ENCODE measurements at places on chromosomes 1 and 21.

DNA sequence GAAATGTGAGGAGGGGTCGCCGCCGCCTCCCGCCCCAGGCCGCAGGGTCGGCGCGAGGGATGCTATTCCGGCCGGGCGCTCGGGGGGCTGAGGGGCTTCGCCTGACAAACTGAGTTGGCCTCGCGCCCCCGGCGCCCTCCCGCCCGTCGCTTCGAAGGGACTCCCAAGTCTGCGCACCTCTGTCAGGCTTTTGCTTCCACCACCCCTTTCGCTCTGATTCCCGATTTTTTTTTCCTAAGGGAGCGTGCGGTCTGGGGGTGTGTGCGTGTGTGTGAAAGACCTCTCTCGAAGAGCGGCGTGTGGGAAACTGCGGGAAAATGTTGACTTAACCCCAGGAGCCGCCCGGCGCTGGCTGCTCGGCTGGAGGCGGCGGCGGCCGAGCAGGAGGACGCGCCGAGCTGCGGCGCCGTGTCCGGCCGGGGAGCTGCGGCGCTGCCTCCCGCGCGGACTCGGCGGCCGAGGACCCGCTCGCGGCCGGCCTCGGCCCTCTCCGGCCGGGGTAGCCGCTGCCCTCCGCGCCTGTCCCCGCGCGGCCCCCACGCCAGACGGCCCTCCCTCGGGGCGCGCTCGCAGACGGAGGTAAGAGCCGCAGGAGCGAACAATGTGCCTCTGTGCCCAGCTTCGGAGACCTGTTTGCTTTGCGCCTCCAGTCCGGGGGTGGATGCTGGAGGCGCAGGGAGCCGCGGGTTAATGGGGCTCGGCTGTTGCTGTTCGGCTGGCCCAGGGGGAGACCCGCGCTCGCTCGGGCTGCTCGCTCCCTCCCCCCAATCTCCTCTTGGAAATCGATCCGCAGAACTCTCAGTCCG, 1.1 kb downstream of the ADGRL2 start:
- no peak for DNase-seq

GRCh38 chr1:24558455-24558854, 2.6 kb downstream of the NCMAP start:
- DNase-seq = no peak

- no peak for DNase-seq
Measured at GRCh38 chr1:239184561-239185244, 201.7 kb upstream of the CHRM3 start.

DNA sequence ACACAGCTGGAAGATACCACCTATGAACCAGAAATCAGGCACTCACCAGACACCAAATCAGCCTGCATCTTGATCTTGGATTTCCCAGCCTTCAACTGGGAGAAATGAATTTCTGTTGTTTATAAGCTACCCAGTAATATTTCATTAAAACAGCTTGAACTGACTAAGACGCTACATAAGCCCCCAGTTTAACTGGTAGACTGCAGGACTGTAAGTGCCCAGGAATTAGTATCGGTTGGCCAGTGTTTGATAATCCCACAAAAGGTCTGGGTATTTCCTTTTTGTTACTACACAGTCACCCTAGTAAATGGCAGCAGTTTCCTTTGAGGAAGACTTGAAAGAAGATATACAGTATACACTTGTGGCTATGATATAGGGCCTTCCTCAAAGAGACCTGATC, 7.3 kb upstream of the SLC35D1 start:
- no peak for DNase-seq

DNA sequence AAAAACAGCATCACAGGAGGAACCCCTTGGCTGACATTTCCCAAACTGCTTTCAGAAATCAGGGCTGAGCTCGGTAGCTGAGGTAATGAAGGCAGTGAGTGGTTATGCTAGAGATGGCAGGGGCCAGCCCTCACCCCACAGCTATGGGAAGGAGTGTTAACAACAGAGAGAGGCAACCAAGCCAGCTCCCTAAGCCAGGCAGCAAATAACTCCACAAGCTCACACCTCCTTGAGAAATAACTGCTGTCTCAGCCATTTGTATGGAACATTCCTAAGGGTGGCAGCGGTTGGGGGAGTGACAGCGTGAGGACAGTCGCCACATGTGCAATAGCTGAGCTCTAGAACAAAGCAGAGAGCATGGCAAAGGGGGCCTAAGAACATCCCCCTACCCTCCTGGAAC, 42.6 kb downstream of the LMX1A start:
- no peak for DNase-seq

DNA sequence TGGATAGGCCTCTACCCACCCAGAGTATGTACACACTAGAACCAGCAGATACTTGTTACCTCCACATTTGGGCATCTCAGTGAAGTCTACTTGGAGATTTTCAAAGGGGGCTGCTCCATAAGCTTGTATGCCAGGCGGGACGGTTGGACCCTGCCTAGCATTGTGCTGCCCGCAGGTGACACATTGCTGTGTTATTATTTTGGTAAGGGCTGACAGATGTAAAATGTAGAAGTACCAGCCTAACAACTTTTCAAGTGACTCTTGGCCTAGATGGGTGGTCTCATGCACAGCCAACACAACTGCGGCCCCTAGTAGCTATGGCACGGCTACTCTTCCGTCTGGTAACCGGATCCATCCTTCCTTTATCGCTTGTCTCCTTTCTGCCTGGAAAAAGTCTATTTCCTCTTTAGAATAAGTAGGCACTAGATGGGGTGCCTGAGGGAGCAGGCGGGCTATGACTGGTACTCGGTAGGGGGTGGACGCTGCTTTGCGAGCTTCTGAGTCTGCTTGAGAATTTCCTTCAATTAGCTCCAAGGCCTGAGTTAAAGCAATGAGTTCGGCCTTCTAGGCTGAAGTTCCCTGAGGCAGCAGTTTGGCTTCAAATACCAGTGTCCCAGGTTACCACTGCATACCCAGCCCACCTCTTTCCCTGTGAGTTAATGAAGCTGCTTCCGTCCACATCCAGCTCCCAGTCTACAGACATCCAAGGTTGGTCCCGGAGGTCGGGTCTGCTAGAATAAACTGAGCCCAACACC, 405.3 kb downstream of the TGFB2 start:
- no peak for DNase-seq

DNA sequence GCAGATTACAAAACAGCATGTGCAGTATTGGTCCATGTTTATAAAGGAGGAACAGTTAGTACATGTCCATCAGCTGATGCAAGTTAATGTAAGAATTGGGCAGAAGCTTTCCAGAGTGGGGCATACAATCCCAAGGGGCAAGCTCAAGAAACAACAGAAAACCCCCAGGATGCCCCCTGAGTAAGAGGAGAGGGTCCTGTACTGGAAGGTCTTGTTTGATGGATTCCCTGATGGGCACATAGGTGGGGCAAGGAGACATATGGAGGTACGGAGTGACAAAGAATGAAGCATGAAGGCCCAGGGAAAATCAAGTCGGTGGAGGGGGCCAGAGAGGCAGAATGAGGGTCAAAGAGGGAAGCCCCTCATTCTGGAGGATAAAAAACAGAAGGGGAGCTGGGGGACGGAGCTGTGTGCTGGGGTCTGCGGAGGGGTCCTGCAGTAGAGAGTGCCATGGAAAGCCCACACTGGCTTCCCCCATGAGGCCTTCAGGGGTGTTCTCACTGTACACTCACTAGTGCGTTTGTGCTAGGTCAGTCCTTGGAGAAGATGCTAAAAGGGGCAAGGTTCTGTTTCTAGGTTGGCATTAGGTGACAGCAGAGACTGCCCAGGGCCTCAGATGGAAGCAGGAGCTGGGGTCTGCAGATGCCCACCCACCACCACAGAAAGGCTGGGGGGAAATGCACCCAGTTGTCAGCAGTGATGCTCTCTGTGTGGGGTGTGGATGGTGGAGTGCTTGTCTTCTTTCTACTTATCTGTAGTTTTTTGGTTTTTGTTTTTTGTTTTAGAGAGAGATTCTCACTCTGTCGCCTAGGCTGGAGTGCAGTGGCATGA, 12.5 kb upstream of the MATN1 start:
- no peak for DNase-seq

- no peak for DNase-seq
Measured at GRCh38 chr1:67855961-67856360, 22.7 kb upstream of the GNG12 start.

DNA sequence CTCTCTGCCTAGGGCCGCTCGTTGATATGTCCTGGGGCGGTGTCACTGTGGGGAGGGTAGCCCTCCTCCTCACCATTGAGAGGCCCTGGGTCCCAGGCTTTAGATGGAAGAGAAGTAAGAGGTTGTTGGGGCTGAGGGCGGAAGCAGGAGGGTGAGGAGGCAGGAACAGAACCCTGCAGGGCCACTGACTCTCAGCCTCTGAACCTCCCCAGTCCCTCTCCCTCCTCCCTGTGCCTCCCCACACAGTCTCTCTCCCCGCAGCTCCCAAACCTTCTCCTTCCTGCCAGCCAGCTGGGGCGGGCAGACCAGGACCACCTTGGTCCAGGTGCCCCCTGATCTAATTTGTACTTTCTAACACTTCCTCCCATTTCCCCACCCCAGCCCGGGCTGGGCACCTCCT, 14.3 kb upstream of the FAM131C start:
- DNase-seq = no peak

GRCh38 chr1:193694741-193695140, 508.3 kb upstream of the B3GALT2 start:
- DNase-seq = no peak

DNA sequence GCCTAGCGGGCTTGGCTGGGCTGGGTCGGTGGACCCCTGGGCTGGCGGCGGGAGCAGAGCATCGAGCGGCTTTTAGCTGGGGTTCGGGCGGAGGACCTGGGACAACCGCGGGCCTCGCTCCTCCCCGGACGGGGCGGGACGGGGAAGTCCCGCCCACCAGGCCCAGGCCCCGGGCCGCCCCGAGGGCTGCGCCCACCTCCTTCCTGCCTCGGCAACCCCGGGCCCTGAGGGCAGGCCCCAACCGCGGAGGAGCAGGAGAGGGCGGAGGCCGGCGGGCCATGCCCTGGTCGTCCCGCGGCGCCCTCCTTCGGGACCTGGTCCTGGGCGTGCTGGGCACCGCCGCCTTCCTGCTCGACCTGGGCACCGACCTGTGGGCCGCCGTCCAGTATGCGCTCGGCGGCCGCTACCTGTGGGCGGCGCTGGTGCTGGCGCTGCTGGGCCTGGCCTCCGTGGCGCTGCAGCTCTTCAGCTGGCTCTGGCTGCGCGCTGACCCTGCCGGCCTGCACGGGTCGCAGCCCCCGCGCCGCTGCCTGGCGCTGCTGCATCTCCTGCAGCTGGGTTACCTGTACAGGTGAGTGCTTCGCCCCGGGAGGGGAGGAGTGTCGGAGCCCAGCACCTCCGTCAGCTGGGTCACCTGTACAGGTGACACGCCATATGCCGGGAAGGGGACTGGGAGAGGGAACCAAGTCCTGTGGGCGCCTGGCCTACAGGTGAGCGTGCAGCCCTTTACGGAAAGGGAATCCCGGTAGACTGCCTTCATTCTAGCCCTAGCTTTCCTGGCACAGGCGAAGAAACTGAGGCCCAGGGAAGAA, at the start of gene XKR8:
TSS of gene XKR8 (plus strand) at position 182 of the 812 bp plus-strand sequence. CDS start at position 279, 97 bp downstream.
- peak; percentile 80 for DNase-seq

DNA sequence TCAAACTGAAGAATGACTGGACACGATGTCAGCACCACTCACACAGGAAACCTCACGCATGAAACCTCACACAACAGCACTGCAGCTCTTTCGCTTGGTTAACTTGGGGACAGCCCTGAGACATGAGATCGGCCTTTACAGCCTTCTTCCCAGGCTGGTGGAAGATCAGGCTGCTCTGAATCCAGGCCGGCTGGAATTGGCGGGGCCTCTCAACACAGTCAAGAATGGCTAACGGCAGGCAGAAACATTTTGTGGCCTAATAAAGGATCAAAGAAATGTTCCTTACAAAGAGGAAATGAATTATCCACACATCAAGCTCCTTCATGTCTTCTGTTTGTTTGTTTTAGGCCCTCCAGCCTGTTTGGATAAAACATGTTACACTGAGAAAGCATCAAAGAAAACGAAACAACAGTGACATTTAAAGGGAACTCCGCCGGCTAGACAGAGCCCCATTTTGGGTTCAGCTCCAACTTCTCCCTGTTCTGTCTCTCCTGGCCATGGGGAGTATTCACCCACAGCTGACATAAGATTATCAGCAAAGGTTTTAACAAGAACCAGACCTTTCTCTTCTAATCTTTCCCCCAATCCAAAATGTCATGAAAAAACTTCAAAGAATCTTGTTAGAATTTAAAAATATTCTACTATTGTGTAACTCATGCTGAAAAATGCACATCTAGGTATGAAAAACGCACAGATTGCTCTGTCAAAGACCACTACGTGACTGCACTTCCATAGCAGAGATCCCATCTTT, 131.2 kb downstream of the SLC45A1 start:
- no peak for DNase-seq

GRCh38 chr1:115830963-115831362, 10.0 kb downstream of the NHLH2 start:
- no peak for DNase-seq

- DNase-seq = no peak
Measured at GRCh38 chr1:207807326-207807689, 55.5 kb downstream of the CD46 start.

DNA sequence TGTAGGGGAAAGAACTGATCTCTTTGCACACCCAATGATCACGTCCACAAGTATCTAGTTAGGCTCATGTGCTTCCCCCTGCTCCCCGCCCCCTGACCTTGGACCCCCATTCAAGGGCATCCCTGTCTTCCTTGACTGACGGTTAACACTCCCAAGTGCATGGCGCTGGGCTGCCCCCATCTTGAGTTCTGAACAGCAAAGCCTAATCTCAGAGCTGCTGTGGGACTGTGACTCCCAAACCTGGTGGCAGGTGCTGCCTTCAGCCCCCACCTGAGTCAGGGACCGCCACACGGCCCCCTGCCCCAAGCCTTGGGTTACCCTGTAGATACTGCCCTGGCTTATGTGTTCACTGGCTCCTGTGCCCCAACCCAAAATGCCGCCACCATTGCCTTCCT, 925 bp downstream of the TNNI1 start:
- no peak for DNase-seq

All from T-helper 2 cell treated with Interferon-gamma antibody and Interleukin-4, amounts not matched to agents 5 μg/mL and 100 μg/mL, for 36 hours (primary cell).